ENCODE measurements at places on chromosomes 5 and 9.
A peak's percentile ranks its signal among the peaks of the same experiment; 100 is the strongest.

GRCh38 chr9:93261281-93261680 is 77.3 kb downstream of the WNK2 start:
- H3K27me3 ChIP-seq: no peaks in the 10 kb centered on the region
- no peak overlapping the region for H3K27ac ChIP-seq
- no peak for DNase-seq

- no peak overlapping the region for H3K4me3 ChIP-seq
- H3K36me3 ChIP-seq: no peaks in the 10 kb centered on the region
- no peak for DNase-seq
- H3K27me3 ChIP-seq: no peaks in the 10 kb centered on the region
These were observed 138.7 kb upstream of the GRHPR start for GRCh38 chr9:37283730-37284325.

- H3K27me3 ChIP-seq: no peaks in the 10 kb centered on the region
- no peaks in the 10 kb centered on the region for H3K4me1 ChIP-seq
- no peak for DNase-seq
- H3K4me3 ChIP-seq: no peak overlapping the region
These were observed 100.8 kb downstream of the TMC1 start for GRCh38 chr9:72622186-72622585.

DNA sequence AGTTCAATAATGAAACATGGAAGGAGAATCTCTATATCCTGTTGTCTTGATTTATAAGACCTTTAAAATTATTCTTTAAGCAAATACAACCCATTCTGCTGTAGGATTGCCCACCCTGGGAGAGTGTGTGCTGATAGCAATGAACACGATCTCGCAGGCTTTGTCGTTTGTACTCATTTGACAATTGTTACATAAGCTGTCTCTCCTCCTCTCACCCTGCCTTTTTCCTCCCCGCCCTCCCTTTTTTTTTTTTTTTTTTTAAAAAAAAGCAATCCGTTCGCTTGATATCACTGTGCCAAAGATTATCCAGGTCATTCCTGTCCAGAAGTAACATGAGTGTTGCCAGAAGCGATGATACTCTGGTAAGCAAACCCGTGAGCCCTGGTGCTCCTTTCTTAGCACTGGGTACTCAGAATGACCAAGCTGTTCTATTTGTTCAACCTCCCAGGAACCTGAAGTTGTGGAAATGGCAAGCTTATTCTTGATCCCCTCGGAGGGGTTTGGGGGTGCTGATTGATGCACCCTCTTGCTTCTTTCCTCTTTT is 82.7 kb upstream of the CTSL start:
- DNase-seq: no peak
- H3K4me3 ChIP-seq: no peak overlapping the region
- no peaks in the 10 kb centered on the region for H3K4me1 ChIP-seq
- no peak overlapping the region for H3K27ac ChIP-seq
- no peaks in the 10 kb centered on the region for H3K27me3 ChIP-seq
- peaks cover 9% of the 10 kb centered on the region for H3K36me3 ChIP-seq

- H3K27me3 ChIP-seq: no peaks in the 10 kb centered on the region
- H3K27ac ChIP-seq: no peak overlapping the region
- no peaks in the 10 kb centered on the region for H3K36me3 ChIP-seq
- no peak overlapping the region for H3K4me3 ChIP-seq
- DNase-seq: no peak
- H3K4me1 ChIP-seq: no peaks in the 10 kb centered on the region
These were observed 628.8 kb downstream of the PDE4D start for GRCh38 chr5:59264639-59265245.

DNA sequence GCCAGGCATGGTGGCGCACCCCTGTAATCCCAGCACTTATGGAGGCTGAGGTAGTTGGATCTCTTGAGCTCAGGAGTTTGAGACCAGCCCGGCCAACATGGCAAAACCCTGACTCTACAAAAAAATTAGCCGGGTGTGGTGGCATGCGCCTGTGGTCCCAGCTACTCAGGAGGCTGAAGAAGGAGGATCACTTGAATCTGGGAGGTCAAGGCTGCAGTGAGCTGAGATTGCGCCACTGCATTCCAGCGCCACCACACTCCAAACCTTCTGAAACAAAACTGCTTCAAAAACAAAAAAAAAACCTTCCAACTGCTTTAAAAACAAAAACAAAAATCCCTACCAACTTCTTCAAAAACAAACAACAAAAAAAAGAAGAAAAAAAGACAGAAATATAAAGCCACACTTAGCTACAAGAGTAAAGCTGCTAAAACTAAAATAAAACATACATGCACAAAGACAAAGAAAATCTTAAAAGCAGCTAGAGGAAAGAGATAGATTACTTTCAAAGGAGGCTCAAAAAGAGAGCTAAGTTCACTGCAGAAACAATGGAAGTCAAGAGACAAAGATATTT is 11.4 kb downstream of the DCAF10 start:
- H3K4me1 ChIP-seq: no peaks in the 10 kb centered on the region
- no peak overlapping the region for H3K4me3 ChIP-seq
- H3K36me3 ChIP-seq: no peaks in the 10 kb centered on the region
- H3K27ac ChIP-seq: no peak overlapping the region

DNA sequence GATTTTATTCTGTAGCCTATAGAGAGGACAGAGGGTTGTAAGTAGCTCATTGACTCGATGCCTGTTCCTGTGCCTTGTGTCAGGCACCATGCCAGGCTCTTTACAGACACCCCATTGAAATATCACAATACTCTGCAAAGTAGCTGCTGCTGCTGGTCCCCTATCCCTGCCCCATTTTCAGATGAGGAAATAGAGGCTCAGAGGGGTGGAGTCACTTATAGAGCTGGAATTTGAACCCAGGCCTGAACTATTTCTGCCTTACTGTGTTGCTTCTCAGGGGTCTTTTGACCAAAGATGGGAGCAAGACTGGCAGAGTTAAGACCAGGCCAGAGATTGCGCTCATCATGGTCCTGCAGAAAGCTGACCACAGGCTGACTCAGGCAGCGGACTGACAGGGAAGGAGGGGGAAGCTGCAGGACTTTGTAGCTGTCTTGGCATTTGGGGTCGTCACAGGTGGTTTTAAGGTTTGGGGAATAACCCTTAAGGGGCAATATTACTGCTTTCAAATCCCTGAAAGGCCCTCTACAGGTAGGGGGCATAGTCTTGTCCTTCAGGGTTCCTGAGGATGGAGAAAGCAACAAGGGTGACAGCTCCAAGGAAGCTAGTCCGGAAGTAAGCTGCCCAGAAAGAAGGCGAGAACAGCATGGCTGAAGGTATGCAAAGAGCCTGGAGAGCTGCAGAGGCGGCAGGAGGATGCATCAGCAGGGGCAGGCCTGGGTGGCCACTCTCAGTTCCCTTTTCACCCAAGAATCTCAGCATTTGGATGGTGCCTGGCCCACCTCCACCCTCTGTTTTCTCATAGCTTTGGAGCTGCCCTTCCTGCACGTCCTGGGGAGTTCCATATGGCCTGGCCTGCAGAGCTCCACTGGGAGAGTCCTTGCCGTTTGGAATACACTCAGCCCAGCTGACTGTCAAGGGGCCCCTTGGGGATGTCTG is 18.3 kb upstream of the NDST1 start:
- no peak for DNase-seq
- H3K27me3 ChIP-seq: no peaks in the 10 kb centered on the region
- H3K27ac ChIP-seq: no peak overlapping the region
- peaks cover 4% of the 10 kb centered on the region for H3K36me3 ChIP-seq

GRCh38 chr9:133141833-133142595 is 21.0 kb upstream of the RALGDS start:
- H3K27me3 ChIP-seq: no peaks in the 10 kb centered on the region
- no peaks in the 10 kb centered on the region for H3K36me3 ChIP-seq
- H3K4me3 ChIP-seq: no peak overlapping the region
- H3K4me1 ChIP-seq: peaks cover 11% of the 10 kb centered on the region

DNA sequence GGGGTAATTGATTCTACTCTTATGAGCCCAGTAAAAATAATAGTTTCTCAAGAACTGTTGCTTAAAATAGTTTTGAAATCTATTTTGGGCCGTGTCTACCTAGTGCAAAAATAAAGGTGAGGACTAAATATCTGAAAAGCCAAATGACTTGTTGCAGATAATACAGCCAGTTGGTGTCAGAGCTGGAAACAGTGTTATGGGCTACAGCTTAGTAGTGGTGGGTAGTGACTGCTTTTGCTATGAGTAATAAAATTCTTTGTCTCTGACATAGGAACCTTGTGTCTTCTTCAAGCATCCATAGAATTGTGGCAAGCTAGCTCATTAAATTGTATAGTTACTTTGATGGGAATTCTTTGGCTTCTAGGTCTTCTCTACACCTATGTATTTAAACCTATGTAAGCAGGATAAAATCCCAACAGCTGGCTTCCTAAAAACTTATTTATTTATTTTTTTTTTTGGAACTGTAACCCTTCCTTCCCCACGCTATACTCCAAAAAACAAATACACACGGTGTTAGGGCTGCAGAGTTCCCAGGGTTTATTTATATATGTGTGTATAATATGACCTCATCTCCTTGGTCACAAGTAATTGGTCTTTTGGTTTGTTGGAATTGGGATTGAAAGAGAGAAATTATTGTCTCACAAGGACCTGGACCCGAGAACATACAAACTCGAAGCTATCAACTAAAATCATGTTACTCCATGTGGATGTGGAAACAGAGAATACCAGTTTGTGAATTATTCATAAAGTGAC is 138.0 kb downstream of the NUDT12 start:
- no peaks in the 10 kb centered on the region for H3K27me3 ChIP-seq
- no peak overlapping the region for H3K27ac ChIP-seq
- no peak overlapping the region for H3K4me3 ChIP-seq

GRCh38 chr5:144004146-144004545 is 166.3 kb downstream of the YIPF5 start:
- H3K36me3 ChIP-seq: no peaks in the 10 kb centered on the region
- H3K27me3 ChIP-seq: no peaks in the 10 kb centered on the region
- no peak overlapping the region for H3K27ac ChIP-seq

GRCh38 chr5:6322163-6322713 is 56.1 kb downstream of the MED10 start:
- no peaks in the 10 kb centered on the region for H3K4me1 ChIP-seq
- H3K27me3 ChIP-seq: no peaks in the 10 kb centered on the region
- no peak overlapping the region for H3K27ac ChIP-seq
- H3K4me3 ChIP-seq: no peak overlapping the region

DNA sequence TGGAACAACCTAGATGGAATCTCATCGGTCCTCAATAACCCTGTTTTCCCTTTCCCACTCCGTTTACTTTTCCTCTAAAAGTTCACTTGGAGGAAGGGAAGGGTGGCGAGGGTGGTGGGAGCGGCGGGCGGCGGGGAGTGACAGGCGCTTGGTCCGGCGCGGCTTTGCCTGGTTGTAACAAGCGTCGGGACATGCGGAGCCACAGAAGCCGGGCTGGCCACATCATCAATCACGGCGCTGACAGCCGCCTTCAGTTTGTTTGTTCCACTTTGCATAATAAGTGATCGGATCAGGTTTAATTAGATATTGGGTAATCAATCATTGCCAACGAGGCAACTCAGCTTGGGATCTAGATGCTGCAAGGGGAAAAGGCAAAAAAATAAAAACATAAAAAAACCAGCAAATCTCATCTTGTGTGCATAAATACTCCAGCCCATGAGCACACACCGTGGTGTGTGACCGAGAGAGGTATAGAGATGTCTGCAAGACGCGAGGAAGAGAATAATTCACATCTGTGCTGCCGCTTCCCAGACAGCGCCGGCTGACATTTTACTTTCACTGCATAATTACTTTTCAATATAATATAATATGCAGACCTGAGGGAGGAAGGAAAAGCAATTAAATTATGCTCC is 396.2 kb upstream of the IRX4 start:
- H3K4me3 ChIP-seq: no peak overlapping the region
- H3K36me3 ChIP-seq: no peaks in the 10 kb centered on the region
- no peaks in the 10 kb centered on the region for H3K4me1 ChIP-seq
- H3K27me3 ChIP-seq: no peaks in the 10 kb centered on the region
- no peak for DNase-seq

- no peaks in the 10 kb centered on the region for H3K4me1 ChIP-seq
- DNase-seq: no peak
- no peak overlapping the region for H3K27ac ChIP-seq
- no peaks in the 10 kb centered on the region for H3K36me3 ChIP-seq
These were observed 89.2 kb upstream of the IL33 start for GRCh38 chr9:6126377-6126776.

- no peak for DNase-seq
- H3K4me3 ChIP-seq: no peak overlapping the region
These were observed 44.5 kb downstream of the ERCC6L2 start for GRCh38 chr9:95920017-95920416.

- no peak overlapping the region for H3K27ac ChIP-seq
- no peak overlapping the region for H3K4me3 ChIP-seq
- DNase-seq: no peak
- no peaks in the 10 kb centered on the region for H3K36me3 ChIP-seq
- H3K27me3 ChIP-seq: no peaks in the 10 kb centered on the region
- peaks cover 9% of the 10 kb centered on the region for H3K4me1 ChIP-seq
These were observed 297.9 kb downstream of the EFNA5 start for GRCh38 chr5:107372723-107373450.

- no peaks in the 10 kb centered on the region for H3K4me1 ChIP-seq
- no peak overlapping the region for H3K4me3 ChIP-seq
- H3K36me3 ChIP-seq: no peaks in the 10 kb centered on the region
- no peak overlapping the region for H3K27ac ChIP-seq
- DNase-seq: no peak
These were observed 794.0 kb upstream of the COX7C start for GRCh38 chr5:85823462-85824426.

DNA sequence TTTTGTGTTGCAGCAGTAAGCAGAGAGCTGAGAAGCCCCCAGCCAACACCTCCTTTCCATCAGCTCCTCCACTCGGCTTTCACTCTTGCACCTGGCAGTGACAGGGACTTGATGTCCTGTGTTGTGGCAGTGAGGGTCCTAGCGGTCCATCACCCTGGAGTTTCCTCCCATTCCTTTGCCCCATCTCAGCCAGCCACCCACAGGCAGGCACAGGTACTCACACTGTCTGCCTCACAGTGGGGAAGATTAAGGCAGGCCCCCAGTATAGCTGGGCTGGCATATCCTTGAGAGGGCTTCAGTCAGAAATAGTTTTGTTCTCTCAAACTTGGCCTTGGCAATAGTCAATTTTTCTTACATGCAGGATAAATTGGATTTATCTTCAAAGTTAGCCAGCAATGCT is 362.7 kb downstream of the GADD45G start:
- H3K27ac ChIP-seq: no peak overlapping the region
- H3K4me1 ChIP-seq: no peaks in the 10 kb centered on the region
- no peaks in the 10 kb centered on the region for H3K27me3 ChIP-seq
- DNase-seq: no peak
- H3K4me3 ChIP-seq: no peak overlapping the region

GRCh38 chr5:73338256-73339050 is 110.1 kb downstream of the FOXD1 start:
- H3K27me3 ChIP-seq: no peaks in the 10 kb centered on the region
- DNase-seq: no peak
- no peaks in the 10 kb centered on the region for H3K4me1 ChIP-seq
- H3K36me3 ChIP-seq: no peaks in the 10 kb centered on the region
- H3K4me3 ChIP-seq: no peak overlapping the region

GRCh38 chr9:99118782-99119466 is 14.0 kb downstream of the TGFBR1 start:
- H3K27me3 ChIP-seq: no peaks in the 10 kb centered on the region
- no peaks in the 10 kb centered on the region for H3K36me3 ChIP-seq
- H3K27ac ChIP-seq: 0 out of 2 replicates have a peak overlapping the region, but pooled peaks have one; percentile 9
- no peak for DNase-seq

- no peaks in the 10 kb centered on the region for H3K27me3 ChIP-seq
- no peak for DNase-seq
- no peaks in the 10 kb centered on the region for H3K4me1 ChIP-seq
- H3K36me3 ChIP-seq: no peaks in the 10 kb centered on the region
- no peak overlapping the region for H3K4me3 ChIP-seq
These were observed 122.8 kb upstream of the PUM3 start for GRCh38 chr9:2966565-2967300.

Measured in H1 (cell line).